Stimulated activated CD8-positive, alpha-beta memory T cell treated with anti-CD3 and anti-CD28 coated beads, Interleukin-2, amount 100 ng/mL, for 1 hour (primary cell): ENCODE measurements at places on chromosomes 5 and 9.

- DNase-seq = no peak
Observed at GRCh38 chr5:80128141-80128540, 93.0 kb downstream of the THBS4 start.

GRCh38 chr5:68688547-68688946 lies 405.3 kb upstream of the SLC30A5 start:
- DNase-seq = no peak

- DNase-seq = no peak
Observed at GRCh38 chr5:142798099-142798770, 28.1 kb downstream of the ARHGAP26 start.

- no peak for DNase-seq
Observed at GRCh38 chr5:14105718-14106410, 37.3 kb upstream of the TRIO start.

DNA sequence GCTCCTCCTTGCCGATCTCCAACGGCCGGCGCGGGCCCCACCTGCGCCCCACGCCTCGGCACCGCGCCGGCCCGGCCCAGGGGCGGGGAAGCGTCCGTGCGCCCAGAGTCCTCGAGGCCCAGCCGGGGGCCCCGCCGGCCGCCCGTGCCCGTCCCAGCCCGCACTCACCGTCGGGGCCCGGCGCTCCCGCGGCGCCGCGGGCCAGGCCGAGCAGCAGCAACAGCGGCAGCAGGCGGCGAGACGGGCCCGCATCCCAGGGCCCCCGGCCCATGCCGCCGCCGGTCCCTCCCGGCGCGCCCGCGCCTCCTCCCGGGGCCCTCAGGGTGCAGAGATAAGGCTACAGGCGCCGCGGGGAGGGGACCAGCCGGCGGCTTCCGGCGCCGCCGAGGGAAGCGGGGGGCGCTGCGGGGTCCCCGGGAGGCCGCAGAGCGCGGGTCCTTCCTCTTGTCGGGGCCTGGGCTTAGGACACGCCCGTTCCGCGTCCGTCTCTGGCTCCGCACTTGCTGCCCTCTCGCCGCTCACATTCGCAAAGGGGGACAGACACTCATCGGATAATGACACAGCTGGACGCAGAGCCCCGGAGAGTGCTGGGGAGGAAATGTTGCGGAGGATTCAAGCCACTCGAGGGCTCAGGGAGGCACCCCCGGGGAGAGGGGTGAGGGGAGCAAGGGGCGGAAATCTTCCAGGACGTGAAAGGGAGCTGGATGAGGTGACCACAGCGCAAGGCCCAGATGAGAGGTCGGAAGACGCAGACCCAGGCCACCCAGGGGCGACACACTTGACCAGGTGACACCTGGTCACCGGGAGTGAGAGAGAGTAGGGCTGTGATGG lies at the start of gene SUSD1:
Gene SUSD1, minus strand, starts transcription at position 333 of the 831 bp plus-strand sequence. Its CDS starts 62 bp downstream, at position 271.
- no peak for DNase-seq

DNA sequence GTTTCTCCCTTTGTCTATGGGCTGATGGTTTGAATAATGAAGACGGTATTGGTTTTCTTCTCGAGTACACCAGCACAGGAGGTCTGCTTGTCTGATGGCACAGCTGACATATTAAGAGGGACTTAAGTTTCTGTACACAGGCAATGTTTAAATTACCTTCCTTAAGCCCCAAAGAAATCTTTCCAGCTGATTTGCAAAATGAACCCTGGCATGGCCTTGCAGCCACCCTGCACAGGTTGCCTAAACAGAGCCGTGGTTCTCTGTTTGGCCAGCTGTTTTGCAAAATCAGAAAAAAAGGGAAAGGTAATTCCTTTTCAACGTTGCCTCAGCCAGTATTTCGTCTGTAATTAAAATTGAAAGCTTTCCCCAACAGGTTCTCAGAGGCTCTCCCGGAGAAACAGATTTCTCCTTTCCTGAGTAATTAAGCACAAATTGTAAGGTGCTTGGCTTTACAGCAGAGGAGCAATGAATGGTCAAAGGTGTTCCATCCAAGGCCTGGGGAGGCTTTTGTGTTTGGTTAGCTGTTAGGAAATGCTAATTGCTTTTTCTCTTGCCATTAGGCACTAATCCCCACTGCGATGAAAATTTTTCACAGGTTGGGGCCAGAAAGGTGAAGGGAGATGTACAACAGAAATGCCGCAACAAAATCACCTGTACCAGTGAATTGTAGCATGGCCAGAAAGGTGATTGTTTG lies 138.9 kb downstream of the RASEF start:
- no peak for DNase-seq

DNA sequence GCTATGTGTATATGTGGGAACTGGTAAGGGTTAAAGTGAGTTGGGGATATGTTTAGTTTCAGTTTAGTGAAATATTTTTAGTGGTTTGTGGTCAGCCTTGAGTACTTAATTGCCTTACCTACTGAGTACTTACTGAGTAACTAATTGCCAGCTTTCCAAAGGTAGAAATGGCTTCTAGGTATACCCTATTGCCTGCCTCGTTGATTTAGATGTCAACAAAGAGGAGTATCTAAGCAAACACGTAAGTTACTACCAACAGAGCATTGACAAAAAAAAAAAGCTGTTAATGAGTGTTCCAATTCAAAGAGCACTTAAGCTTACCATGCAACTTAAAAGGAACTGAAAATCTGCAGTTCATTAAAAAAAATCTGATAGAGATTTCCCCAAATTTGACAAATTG lies 8.8 kb downstream of the ATP10B start:
- DNase-seq = no peak

- no peak for DNase-seq
Observed at GRCh38 chr5:176629317-176629852, 949 bp downstream of the SNCB start.

DNA sequence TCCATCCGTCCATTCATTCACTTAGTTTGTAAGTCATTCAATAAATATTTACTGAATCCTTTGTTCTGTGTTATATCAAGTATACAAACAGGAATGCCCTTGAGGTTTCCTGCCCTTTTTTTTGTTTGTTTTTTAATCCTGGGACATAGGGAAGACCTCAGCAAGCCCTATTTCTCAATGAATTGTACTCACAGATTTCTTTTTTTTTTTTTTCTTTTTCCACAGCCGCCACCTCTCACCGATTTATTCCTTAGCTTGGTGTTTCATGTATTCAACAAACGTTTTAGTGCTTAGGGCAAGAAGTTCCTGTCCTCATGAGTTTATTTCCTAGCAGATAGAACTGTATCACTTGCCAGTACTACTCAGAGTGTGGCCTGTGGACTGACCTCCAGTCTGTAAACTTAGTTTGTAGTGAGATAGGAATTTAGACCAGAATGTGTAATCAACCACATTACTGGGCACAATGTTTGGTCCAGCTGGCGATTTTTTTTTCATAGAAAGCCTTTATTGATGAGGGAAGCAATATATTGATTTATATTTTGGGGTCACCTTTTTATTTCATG lies 35.4 kb upstream of the C5orf47 start:
- no peak for DNase-seq

DNA sequence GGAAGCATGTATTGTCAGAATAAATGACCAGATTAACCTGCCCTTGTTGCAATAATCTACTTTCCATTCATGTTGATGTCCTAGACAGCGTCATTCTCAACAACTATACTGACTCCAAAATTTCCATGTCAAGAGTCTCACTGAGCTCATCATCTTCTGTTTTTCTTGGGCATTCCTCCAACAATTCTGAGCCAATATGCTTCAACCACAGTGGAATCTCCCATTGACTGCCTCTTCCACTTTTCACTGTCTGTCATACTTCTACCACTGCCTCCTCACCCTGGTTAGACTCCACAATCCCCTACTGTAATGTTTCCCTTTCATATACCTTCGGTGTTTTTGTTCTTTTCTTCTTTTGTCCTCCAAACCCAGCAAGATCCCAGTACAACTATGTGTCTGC lies 162.8 kb downstream of the TLE1 start:
- DNase-seq = no peak

GRCh38 chr5:62093976-62094375 lies 212.0 kb upstream of the KIF2A start:
- DNase-seq = no peak

GRCh38 chr9:98818764-98819163 lies 11.3 kb downstream of the GALNT12 start:
- no peak for DNase-seq

DNA sequence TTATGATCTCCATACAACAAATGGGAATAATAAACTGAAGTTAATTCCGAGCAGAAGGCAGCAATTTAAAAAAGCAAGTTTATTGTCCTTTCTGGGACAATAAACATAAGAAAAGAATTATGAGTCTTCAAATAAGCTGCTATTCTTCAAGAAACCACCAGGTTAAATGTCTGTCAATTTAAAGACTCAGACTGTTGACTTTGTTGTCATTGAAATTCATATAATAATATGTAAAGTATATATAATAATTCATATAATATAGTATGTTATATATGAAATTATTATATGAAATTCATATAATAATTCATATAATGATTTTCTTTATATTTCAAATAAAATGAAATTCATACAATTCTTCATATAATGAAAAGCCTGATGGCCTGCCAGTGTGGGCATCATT lies 497.5 kb upstream of the RGMB start:
- DNase-seq = no peak

DNA sequence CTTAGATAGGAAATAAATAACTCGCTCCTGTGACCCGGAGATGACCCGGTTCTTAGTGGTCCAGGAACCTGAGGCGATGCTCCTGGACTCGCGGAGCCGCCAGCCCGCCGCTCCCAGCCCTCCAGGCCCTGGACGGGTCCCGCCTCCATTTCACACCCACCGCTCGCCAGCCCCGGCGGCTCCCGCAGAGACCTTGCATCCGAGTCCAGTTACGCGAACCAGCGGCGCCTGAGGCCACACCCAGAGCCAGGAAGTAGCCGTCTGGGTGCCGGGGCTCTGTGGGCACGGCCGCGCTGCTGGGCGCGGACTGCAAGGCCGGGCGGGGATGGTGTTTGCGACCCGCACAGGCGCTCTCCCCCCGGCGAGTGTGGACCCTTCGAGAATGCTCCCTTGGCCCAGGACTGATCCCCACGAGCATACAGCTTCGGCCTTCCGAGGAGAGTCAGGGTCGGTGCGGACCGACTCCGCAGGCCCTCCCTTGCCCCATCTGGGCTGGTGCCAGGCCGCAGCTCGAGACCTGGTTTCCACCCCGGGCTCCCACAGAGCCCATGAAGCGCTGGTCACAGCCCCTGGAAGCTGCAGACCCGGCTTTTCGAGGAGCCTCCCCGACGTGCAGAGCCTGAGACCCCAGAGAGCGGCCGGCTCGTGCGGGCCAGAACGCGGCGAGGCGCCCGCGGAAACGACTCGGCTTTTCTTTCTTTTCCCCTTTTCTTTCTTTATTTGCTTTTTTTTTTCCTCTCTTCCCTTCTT lies 5.2 kb upstream of the BARX1 start:
- DNase-seq = no peak

GRCh38 chr9:107883496-107884124 lies 394.0 kb upstream of the KLF4 start:
- DNase-seq = no peak

DNA sequence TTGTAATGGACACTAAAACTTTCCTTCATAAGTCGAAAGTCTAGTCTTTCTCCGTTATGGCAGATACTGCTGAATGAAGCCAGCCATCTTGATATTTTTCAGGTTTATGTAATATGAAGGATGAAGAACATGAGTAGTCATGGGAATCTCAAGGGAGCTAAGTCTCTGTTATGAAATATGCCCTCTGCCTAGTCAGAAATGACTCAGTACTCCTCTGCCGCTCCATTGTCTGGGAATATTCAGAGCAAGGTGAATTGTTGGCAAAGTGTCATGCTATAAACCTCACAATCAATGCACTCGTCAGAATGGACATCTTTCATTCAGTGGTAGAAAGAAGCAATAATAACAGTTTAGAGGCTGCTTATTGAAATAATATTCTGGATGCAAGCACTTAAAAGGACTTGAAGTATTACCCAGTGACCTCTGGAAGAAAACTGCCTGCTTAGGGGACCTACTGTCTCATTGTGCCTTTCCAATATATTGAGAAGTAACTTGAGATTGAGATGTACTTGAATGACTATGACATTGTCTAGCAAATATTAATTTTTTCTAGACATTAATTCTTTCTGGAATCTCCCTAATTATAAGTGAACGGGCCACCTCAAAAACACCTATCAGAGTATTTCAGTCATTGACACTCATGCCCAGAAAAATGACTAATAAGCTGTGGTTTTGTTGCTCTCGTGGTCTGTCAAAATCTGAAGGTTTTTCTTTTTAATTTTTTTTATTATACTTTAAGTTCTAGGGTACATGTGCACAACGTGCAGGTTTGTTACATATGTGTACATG lies 1011.5 kb upstream of the ACO1 start:
- DNase-seq = no peak

DNA sequence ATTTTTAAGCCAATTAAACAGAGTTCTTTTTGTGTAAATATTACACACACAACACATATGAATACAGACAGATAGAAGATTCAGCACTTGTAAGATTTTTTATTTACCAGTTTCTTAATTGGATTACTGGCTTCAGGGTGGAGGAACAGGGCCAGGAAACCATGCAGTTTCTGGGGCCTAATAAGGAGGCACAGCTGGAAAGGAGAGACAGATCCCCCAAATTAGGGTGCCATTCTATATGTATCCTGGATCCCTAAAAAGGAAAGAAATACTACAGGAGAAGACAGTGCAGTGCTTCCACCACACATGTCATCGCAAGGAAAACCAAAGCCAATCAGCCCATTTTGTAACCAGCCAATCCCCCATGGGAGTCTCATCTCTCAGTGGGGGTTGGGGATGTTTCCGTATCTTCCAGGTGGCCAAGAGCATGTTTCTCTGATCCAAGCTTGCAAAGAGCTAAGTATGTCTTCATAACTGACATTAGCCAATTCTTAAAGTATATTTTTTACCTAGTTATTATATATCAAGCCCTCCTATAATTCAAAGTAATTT lies 15.8 kb upstream of the ABO start:
- no peak for DNase-seq

GRCh38 chr9:125961072-125961471 lies 213.9 kb downstream of the PBX3 start:
- DNase-seq = no peak

DNA sequence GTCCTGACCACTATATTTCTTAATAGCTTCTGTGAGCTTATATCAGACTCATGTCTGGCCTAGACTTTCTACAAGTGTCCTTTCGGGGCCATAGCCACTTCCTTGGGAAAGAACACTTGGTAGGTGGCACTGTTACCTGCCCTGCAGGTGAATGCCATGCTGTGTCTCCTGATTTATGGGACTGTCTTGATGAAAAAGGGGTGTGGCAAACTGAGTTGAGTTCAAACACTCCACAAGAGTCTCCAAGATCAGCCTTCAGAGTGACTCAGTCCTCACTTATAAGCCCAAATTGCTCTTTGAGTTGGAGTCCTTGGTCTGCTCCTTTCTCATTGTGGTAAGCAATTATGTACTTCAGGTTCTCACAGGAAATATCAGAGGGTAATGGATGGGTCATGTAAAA lies 9.9 kb upstream of the ANKHD1 start:
- DNase-seq = no peak

DNA sequence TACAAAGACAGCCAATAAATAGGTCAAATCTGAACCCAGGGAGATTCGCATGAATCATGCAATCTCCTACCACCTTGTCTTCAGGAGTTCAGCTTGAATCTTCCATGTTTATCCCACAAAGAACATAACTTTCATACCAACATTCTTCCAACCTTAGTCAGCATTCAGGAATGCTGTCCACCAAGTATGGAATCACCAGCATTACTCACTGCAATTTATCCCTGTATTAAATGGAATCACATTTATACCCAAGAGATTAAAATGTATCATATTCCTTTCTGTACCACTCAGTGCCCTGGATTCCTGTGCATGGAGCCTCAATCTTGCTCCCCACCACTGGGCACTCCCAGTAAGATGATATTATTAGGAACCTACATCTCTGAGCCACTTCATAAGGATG lies 162.6 kb downstream of the GLIS3 start:
- DNase-seq = no peak
